Activated CD8-positive, alpha-beta T cell treated with anti-CD3 and anti-CD28 coated beads for 36 hours (primary cell): ENCODE measurements at places on chromosomes 7 and 10.

DNA sequence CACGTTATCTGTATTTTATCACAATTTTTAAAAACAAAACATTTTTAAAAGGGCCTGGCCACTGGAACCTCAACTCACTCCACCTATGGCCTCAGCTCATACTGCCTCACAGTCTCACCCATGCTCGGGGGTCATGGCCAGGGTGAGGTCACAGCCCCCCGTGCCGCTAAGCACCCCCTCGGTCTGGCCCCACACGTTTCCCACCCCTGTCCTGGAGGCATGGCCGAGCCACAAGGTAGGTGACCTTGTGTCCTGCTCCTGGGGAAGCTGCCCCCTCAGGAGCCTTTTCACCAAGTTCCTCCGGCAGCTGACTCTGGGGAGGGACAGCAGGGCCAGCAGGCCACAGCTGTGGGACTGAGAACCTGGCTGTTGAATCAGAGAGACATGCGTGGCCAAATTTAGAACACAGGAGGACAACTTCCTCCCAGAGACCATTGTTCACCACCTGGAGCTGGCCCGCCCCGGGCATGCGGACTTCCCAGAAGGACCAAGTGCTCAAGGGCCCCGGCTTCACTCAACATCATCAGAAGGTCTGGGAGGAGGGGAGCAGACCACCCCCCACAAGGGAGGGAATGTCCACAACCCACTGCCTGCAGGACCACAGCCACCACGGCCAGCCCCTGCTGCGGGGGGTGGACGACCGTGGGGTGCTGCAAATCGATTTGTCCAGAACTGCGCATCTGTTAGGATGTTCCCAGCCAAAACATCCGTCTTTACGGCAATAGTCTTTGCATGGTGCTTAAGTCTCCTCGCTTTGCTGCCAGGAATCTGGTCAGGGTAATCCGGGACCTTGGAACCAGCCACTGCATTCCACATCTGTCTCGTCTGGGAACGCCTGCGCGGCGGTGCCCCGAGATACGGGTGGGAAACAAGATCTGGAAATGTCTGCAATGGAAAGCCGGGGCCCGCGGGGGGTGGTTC lies 48.6 kb upstream of the PDGFA start:
- DNase-seq, result no peak

DNA sequence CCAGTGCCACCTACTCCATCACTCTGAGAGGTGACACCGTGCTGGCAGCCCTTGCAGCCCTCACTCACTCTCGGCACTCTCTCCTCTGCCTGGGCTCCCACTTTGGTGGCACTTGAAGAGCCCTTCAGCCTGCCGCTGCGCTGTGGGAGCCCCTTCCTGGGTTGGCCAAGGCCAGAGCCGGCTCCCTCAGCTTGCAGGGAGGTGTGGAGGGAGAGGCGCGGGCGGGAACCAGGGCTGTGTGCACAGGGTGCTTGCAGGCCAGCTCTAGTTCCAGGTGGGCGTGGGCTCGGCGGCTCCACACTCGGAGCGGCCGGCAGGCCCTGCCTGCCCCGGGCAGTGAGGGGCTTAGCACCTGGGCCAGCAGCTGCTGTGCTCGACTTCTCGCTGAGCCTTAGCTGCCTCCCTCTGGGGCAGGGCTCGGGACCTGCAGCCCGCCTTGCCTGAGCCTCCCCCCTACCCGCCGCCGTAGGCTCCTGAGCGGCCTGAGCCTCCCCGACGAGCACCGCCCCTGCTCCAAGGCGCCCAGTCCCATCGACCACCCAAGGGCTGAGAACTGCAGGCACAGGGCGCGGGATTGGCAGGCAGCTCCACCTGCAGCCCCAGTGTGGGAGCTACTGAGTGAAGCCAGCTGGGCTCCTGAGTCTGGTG lies 48.7 kb upstream of the SLC35G1 start:
- no peak for DNase-seq

DNA sequence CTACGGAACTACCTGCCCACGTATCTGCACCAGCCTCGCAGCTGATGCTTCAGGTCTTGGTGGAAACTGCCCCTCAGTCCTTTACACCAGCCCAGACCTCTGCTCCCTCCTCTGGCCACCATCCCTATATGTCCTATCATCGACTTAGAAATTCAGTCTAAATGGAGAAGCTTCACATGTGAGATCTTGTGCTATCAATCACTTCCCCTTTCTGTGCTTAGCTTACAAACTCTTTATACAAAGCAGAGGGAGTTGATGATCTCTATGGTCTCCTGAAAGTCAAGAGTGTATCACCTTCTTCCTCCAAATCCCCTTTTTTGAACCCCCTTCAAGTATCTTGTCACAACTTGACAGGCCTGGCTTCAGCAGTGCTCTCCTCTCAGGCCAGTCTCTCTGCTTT lies 30.7 kb downstream of the ZNF777 start:
- no peak for DNase-seq

DNA sequence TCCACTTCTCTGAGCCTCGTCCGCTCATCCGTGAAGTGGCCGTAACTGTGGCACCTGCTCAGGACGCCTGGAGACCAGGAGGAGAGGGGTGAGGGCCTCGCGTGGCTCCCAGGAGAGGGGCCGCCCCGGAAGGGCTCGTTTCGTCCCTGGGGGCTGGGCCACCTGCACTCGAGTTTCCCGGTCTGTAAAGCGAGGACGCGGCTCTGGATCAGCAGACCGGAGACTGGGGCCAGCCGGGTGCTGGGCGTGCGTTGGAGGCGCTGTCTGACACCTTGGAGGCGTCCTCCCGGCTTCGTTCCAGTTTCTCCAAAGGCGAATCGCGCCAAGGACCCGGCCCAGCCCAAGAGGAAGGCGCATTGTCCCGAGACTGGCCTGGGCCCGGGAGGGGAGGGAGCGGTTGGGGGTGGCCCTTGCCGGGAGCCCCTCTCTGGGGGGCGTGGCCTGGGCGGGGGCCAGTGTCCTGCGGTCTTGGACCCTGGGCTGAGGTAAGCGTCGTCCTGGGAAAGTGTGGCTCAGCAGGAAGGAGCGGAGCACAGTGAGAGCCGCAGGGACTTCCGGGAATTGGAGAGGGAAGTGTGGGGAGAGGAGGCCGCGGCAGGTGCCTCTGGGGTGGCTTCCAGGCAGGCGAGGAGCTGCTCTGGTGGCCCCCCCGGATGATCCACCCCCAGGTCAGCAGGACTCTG lies 89.6 kb downstream of the FOXL3 start:
- no peak for DNase-seq

- DNase-seq, result no peak
Measured at GRCh38 chr10:4099202-4099601, 314.2 kb upstream of the KLF6 start.

GRCh38 chr7:50138101-50138500 lies 45.1 kb upstream of the ZPBP start:
- DNase-seq, result no peak

- DNase-seq, result no peak
Measured at GRCh38 chr7:157493776-157494175, 157.0 kb downstream of the DNAJB6 start.

GRCh38 chr7:101121991-101122932 lies 4.6 kb upstream of the SERPINE1 start:
- DNase-seq, result no peak

- no peak for DNase-seq
Measured at GRCh38 chr7:77846317-77847092, 47.9 kb downstream of the PHTF2 start.

GRCh38 chr10:6022660-6023059 lies 39.5 kb downstream of the IL2RA start:
- no peak for DNase-seq

- DNase-seq, result no peak
Measured at GRCh38 chr7:101912716-101913110, 95.3 kb downstream of the CUX1 start.
